Foreskin melanocyte (primary cell): ENCODE measurements at places on chromosomes 16 and 17.

DNA sequence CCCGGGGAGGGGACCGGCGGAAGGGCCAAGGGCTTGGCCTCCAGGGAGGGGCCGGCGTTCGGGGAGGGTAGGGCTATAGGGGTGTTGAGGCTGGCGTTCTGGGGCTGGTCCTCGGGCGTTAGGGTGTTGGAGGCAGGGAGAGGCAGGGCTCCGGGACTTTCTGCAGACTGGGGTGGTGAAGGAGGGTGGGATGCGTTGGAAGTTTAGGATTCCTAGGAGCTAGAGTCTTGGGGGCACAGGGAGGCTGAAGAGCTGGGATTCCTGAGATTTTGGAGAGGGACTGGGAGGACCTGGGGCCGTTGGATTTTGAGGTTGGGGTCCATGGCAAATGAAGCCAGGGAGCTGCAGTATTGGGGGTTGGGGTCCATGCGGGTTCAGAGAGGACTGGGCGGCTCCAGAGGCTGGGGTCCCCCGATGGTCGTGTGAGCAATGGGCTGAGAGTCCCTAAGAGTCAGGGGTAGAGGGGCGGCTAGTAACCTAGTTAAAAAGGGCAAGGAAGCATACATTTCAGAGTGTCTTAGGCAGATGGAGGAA is 740 bp downstream of the NFATC2IP start:
- no peak for DNase-seq

GRCh38 chr16:30874244-30874820 is 19.5 kb downstream of the BCL7C start:
- no peak for DNase-seq

DNA sequence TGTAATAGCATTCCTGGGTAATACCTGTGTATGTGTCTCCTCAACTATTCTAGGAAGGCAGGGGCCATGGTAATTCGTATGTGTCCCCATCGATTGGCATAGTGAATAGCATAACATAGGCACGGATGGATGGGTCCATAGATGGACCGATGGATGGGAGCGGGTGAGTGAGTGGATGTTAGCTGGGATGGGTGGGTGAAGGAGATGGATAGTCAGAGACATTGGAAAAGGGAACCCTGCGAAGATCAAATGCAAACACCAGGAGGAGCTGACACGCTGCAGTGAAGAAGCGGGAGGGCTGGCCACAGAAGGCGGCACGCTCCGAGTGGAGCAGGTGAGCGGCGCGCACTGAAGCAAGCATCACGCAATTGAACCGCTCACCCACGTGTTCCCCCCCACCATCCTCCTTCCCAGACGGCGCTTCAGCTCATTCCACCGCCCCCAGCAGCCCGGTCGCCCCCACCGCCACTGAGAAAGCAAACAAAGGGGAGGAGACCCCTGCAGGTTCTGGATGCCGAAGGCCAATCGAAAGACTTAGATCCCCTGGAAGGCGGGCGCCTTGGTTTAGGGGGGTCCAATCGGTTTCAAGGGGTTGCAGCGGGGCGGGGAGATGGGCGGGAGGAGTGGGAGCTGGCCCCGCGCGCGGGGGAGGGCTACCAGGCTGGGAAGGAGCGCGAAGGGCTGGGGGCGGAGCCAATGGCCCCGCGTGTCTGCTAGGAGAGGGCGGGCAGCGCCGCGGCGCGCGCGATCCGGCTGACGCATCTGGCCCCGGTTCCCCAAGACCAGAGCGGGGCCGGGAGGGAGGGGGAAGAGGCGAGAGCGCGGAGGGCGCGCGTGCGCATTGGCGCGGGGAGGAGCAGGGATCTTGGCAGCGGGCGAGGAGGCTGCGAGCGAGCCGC is at the start of gene ARRB2:
TSS of gene ARRB2 (plus strand) at position 839 of the 899 bp plus-strand sequence. CDS start 90 bp downstream, outside the sequence.
- peak; percentile 98 for DNase-seq

- peak; percentile 11 for DNase-seq
Observed at GRCh38 chr16:49755313-49755620, 100.6 kb downstream of the ZNF423 start.

GRCh38 chr16:69399361-69399760 is 13.6 kb upstream of the TERF2 start:
- no peak for DNase-seq

GRCh38 chr17:76182016-76182764 is 41.1 kb upstream of the FOXJ1 start:
- peak; percentile 92 for DNase-seq

DNA sequence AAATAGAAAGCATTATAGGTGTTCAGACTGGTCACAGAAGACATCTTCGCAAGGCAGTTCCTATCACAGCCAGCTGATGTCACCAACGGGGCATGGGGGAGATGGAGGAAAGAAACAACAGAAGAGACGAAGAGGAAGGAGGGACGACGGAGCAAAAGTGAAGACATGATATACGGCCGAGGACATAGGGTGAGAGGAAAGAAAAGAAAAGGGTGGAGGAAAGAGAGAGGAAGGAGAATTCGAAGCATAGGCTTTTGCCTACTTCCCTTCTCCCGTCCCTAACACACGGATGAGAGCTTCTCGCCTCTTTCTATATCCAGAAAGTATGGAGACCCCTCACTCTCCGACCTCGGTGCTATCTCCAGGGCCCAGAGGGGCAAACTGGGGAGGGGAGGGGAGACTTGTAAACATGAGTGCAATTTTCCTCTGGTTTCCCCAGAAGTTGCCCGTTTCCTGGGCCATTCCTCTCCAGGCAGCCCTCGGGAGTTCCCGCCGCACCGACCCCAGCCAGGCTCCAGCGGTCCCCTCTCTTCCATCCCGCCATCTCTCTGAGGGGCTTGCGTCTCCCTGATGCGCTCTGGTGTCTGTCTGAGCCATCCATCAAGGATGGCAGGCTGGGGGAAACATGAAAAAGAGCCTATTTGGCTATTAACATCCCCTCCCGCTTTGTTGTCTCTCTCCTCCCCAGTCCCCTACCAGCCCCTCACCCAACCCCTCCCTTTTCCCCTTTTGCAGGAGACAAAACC is 26.0 kb downstream of the COPZ2 start:
- no peak for DNase-seq

GRCh38 chr17:68277807-68278206 is 13.1 kb downstream of the SLC16A6 start:
- no peak for DNase-seq

GRCh38 chr17:34980681-34981537 is 597 bp downstream of the LIG3 start:
- peak; percentile 75 for DNase-seq

GRCh38 chr17:40993839-40994238 is at the start of gene KRTAP3-3:
TSS of gene KRTAP3-3 (minus strand) at chr17:40994164. CDS start at chr17:40994097, 67 bp downstream.
- DNase-seq = no peak

GRCh38 chr17:4675791-4676190 is 28.1 kb downstream of the PELP1 start:
- no peak for DNase-seq

- DNase-seq = no peak
Observed at GRCh38 chr16:23575834-23576233, 18.3 kb downstream of the UBFD1 start.

GRCh38 chr17:50630524-50631194 is 4.0 kb upstream of the ABCC3 start:
- no peak for DNase-seq

- peak; percentile 68 for DNase-seq
Observed at GRCh38 chr16:81004646-81005353, 1.9 kb downstream of the CMC2 start.

DNA sequence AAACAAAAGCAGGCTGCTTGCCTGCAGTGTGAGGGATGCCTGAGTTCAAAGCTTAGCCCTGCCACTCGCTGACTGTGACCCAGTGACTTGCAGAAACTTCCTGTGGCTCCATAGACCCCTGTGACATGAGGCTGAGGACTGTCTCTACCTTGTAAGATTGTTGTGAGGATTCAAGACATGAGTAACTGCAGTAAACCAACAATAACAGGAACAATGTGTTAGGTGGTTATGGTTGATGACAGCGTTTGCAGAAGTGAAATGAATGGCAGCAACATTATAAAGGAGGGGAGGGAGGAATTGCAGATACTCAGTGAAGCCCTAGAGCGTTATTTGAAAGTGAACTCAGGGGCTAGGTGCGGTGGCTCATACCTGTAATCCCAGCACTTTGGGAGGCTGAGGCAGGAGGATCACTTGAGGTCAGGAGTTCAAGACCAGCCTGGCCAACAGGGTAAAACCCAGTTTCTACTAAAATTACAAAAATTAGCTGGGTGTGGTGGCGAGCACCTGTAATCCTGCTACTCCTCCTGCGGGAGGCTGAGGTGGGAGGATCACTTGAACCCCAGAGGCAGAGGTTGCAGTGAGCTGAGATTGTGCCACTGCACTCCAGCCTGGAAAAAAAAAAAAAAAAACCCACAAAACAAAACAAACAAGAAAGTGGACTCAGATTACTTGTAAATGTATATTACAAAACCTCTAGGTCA is 33.5 kb upstream of the EMP2 start:
- no peak for DNase-seq

DNA sequence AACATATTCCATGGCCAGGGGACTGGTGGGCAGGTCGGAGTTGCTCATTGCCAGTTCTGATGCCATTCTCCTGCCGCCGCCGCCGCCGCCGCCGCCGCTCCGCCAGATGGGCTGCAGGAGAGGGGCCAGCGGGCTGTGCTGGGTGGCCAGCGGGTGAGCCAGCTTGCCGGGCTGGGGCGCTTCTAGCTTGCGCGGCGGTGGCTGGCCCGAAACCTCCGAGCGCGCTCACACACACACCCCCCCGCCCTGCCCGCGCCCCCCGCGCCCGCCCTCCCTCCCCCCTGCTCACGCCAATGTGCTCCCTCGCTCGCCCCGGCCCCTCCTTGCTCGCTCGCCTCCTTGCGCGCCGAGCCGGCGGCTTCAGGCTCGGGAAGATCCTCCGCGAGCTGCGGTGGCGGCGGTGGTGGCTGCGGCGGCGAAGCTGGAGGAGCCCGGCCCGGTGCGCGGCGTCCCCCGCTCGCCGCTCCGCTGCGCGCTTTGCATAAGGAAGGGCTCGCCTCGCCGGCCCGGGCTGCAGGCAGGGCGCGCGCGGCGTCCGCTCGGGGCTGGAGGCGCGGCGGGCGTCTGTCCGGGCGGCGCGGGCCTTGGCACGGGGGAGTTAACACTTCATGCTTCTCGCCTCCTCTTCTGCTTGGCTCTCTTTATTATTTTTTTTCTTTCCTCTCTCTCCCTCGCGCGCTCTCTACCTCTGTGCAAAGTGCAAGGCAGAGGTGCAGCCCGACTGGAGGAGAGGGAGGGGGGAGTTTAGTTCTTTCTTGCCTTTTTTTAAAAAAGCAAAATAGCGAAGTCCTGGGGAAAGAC is 500 bp downstream of the MAF start:
- no peak for DNase-seq

GRCh38 chr16:57519796-57520360 is 16.5 kb downstream of the CCDC102A start:
- DNase-seq = peak; percentile 43

DNA sequence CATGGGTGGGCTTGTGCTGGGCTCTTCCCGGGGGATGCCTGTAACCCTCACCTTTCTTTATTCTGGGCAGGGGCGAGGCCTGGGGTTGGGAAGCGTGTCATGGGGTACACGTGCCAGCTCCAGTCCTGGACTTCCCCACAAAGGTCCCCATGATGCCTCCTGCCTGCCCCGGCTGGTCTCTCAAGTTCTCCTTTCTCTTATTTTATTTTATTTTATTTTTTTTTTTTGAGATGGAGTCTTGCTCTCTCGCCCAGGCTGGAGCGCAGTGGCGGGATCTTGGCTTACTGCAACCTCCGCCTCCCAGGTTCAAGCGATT is 8.6 kb downstream of the ATP2A3 start:
- no peak for DNase-seq

GRCh38 chr17:74350486-74350885 is 11.2 kb downstream of the BTBD17 start:
- no peak for DNase-seq

DNA sequence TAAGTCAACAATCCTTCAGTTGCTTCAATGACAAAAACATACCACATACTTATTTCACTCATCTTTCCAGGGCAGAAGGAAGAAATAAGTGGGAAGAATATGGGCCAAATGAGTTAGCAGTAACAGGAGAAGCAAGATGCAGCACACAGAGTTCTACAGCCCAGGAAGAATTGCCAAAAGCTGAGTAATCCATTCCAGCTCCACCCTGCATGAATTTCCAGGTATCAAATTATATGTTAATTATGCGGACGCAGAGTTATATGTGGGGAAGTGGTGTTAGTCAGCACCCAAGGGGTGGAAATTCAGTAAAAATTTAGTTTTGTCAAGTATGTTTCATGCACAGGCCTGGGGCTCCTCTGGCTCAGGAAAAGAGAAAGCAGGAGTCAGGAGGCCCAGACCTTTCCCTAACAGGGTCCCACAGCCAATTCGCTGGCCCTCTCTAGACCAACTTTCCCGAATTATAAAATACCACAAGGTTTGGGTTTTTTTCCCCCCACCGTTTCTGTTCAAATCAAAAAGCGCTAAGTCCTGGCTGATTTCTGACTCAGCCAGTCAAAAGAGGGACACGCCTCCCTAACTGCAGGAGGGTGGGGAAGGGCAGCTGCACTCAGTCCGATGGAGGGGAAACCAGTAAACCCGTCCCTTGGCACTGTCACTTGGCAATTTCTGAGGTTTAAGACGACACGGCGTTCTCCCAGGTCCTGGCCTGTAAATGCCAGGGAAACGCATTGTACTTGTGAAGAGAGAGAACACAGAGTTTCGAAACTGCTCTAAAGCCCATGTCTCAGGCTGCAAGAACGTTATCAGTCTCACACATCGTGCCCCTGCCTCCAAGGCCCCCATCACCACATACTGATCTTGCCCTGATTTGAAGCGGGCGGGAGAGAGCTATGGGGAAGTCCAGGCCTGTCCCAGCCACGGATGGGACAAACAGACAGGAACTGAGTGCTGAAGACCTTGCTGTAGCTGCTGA is 58.1 kb downstream of the ZFHX3 start:
- no peak for DNase-seq

- no peak for DNase-seq
Observed at GRCh38 chr16:88194397-88195268, 188.1 kb upstream of the ZNF469 start.

DNA sequence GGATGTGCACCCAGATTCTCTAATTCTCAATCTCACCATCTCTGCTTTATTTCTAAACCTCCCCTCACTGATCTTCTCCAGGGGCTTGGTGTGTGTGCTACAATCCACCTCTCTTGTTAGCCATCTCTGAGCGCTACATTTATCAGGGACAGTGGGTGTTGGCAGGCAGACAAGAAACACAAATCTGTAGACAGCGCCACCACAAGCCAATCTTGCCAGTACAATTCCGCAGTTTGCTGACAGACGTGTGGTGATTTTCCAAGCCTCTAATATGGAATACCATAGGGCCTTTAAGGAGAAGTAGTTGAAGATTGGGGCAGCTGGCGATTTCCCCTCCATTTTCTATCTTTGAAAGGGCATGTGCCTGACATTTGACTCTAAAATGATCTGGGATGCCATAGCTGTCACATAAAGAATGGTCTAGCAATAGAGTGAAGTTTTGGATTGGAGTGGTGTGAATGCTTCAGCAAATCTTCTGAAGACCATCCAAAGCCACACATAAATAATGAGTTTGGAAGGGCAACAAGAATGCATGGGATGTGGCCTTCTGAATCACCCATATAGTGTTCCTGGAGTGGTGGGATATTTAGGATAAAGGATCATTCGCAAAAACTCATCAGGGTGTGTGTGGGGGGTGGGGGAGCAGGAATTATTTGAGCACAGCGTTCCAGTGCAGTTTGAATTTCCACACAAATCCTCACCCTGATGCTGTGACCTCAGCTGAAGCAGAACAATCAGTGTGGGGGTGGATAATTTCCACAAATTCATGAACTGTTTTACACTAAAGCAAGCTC is 12.0 kb upstream of the ANKFN1 start:
- DNase-seq = no peak

- DNase-seq = no peak
Observed at GRCh38 chr17:50638606-50638965, 3.9 kb downstream of the ABCC3 start.
